Activated CD4-positive, alpha-beta T cell treated with anti-CD3 and anti-CD28 coated beads, Interleukin-2, amount 50 U/mL, for 16 hours (primary cell): ENCODE measurements at places on chromosomes 3 and 15.

GRCh38 chr15:75508840-75509532 is 57.5 kb upstream of the SIN3A start:
- peak; percentile 25 for DNase-seq

GRCh38 chr3:100125161-100125938 is 11.0 kb upstream of the FILIP1L start:
- no peak for DNase-seq

GRCh38 chr3:11717768-11718636 is 74.3 kb upstream of the VGLL4 start:
- no peak for DNase-seq

- no peak for DNase-seq
Observed at GRCh38 chr3:57942388-57942787, 65.8 kb upstream of the FLNB start.

DNA sequence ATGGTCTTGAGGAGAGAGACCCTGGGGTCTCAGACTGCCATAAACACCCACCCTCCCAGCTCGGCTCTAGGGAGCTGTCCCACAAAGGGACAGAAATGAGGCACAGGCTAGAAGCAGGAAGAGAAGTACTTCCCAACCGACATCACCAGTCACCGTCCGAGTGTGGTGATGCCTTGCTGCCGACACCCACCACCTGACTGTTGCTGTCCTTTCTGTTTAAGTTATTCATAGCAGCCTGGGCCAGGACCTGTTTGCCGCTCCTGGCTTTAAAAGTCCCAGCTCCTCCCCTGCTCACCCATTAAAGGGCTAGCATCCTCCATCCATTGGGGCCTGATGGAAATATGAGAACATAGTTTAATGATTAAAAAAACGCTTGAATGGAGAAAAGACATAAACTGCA is 13.2 kb upstream of the SPG11 start:
- peak; percentile 31 for DNase-seq

GRCh38 chr3:11499144-11499543 is 144.6 kb downstream of the VGLL4 start:
- no peak for DNase-seq

- DNase-seq: no peak
Observed at GRCh38 chr15:43974852-43975251, 148.1 kb downstream of the WDR76 start.

GRCh38 chr15:77633913-77634265 is 1.2 kb upstream of the LINGO1 start:
- DNase-seq: no peak

DNA sequence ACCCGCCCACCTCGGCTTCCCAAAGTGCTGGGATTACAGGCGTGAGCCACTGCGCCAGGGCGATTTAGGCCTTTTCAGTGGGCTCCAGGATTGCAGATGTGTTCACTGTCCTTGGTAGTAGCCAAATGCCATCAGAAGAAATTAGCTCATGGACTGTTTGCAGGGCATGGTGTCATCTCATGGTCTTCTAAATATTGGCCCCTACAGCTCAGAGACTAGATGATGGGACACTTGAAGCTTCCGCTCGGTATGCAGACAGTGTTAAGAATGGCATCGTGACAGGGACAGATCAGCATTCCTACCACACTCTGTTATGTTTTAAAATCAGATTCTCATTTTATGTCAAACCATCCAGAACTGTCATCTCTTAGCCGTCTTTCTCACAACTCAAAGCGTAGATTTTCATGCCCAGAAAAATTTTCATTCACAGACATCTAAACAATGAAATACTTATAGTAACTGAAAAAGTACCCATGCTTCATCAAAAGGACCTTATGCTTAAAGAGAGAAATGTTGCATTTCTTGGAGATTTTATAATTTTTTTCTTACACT is 24.9 kb downstream of the SLCO3A1 start:
- no peak for DNase-seq

DNA sequence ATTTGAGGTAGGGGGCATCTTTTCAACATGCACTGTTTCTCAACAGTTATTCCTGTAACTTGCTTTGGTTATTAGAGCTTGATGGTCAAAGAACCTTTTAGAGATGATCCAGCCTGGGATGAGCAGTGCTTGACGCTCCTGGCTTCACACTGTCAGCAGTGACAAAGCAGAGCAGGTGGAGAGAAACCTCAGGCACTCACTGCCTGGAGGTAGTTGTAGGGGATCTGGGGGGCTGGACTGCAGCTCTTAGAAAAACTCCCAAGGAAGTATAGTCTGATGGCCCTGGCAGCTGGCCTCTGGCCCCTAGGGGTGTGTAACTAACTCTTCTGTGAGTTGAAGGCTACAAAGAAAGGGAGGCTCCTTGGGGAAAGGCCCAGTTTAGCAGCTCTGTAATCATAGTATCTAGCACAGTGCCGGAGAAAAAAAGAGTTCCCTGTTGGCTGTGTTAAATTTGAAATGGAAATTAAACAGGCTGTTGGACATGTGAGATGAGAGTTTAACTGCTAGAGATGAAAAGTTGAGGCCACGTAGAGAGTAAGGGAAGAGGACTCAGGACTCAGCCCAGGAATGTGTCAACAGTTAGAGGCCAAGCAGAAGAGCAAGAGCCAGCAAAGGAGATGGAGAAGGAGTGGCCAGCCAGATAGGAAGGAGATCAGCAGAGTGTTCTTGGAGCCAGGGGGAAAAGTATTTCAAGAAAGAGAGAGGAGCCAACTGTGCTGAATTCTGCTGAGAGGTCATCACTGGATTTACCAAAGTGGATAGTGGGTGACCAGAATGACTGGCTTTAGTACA is 14.2 kb downstream of the OXNAD1 start:
- no peak for DNase-seq

GRCh38 chr3:140298569-140299070 is 363.6 kb downstream of the CLSTN2 start:
- no peak for DNase-seq

DNA sequence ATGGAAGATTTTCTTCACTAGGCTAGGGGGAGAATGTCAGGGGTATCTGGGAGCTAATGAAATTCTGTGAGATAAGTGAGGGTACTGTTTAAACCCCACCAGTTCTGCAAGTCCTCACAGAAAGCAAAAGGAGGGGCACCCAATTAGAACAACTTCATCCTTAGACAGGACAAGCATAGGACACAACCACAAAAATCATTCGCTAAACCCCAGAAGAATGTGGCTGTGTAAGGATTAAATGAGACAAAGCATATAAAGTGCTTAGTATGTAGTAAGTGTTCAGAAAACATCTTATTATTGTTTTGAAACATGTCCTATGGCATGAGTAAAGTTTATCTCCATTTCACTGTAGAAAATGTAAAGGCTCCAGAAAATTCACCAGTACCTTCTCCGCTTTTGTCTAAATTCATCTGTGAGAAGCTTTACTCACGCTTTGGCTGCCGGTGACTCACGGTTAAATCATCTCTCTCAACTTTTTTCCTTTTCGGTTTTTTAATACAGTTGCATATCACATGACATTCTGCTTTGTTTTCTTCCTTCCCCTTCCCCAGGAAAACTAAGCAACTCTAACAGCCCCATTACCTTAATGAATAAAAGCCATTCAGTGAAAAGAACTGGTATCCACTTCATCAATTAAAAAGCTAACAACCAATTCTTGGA is 1.7 kb downstream of the CLRN1 start:
- DNase-seq: no peak

DNA sequence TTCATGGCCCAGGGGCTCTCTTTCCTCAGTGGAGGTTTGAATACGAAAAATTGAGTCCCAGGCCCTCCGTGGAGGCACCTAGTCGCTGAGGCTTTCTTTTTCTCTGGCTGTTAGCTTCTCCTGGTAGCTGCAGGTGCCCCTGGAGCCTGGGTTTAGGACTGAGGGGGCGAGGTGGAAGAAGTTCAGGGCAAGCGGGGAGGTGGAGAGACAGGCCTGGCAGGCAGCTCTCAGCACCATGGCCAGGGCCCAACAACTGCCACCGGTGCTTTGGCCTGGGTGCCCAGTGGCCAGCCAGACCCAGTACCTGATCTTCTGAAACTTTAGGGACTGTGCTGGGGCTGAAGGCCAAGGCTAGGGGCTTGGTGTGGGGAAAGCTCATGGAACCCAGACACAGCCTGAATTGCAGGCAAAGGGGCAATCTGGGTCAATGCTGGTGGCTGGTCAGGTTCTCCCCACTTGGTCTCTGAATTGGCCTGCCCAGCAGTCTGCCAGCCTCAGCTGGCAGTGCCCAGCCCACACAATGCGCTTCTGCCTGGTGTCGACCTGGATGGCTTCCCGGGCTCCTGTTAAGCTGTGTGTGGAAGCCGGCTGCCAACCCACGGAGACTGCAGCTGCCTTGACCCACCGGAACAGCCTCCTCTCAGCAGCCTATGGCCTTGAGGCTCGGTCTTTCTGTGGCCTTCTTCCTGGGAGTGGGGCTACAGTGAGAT is 30.3 kb upstream of the POLG start:
- DNase-seq: no peak

GRCh38 chr3:193764959-193765358 is 172.0 kb downstream of the OPA1 start:
- no peak for DNase-seq

- no peak for DNase-seq
Observed at GRCh38 chr3:143306407-143306806, 186.8 kb downstream of the CHST2 start.

DNA sequence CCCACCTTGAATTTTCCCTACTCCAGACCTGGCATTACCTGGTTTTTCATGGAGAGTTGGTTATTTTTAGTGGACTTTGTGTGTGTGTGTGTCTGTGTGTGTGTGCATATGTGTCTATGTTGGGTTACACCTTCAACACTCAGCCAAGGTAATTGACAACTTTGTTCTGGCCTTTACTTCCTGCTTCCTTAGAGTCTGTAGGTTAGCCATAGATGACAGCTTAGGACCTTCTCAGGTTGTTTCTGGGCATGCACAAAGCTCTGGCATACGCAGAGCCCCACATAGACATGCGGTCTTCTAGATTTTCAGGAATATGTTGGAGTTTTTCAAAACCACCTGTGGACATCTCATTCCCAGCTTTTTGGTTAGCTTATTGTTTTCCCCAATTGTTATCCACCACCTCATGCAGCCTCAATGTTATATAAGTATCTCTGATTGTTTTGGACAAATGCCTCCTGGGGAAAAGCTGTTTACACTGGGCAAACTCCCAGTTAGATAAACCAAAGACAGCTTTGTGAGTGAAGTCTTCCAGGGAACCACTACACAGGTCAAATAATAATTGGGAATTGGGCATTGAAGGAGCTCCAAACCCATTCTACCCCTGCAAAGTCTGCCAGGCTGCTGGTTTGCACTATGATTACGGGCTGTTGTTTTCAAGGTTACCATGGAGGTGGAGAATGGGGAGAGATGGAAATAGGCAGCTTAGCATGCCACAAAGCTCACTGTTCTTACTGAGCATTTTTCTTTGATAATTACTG is 201.2 kb downstream of the ADAMTSL3 start:
- DNase-seq: no peak

DNA sequence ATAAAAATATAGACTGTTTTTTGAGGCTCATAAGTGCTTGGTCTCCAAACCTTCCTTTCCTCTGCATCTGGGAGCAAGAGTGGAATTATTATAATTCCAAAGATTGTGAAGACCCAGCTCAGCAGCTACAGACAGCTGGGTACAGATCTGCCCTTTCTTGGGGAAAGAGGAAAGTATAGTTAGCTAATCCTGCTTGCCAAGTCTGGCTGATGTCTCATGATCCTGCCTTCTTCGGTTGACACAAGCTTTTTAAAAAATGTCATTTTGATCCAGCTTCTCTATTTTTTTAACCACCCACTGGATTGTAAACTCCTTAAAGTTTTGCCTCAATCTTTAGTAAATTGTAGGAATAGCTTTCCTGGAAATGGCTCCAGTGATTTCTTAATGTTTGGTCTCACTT is 181.1 kb downstream of the LRTM1 start:
- DNase-seq: no peak

GRCh38 chr3:113268311-113268710 is 57.0 kb downstream of the BOC start:
- DNase-seq: no peak

DNA sequence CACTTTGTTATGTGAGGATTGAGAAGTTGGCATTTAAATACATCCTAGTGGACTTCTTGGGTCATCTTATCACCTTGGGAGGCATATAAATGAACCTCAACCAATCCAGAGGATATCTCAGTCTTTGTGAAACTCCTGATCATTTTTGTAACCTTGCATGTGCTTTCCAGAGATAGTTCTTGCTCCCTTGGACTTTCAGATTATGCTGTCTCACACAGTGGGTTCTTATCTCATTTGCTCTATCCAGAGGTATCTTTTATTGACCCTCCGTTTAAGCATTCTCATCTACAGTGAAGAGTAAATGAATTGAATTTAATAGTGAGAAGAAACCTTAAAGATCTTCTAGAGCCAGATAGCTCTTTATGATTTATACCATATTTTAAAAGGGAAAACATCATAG is 10.4 kb downstream of the ARMC8 start:
- no peak for DNase-seq

- DNase-seq: no peak
Observed at GRCh38 chr3:120181632-120182031, 87.4 kb upstream of the GSK3B start.

DNA sequence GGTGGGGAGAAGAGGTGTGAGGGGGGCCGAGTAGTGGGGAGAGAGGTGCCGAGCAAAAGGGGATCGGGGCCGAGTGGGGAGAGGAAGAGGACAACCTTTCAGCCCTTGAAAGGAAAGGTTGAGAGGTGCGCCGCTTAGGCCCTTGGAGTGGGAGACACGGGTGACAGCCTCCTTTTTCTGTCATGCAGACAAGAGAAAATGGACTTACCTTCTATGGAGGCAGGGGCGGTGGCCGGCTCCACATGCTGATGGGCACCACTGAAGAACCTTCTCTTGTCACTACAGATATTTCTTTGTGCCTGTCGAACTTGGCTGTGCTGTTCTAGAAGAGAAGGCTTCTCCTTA is 421 bp downstream of the KLHL18 start:
- DNase-seq: peak; percentile 20

- DNase-seq: no peak
Observed at GRCh38 chr3:30596152-30596551, 10.2 kb upstream of the TGFBR2 start.

GRCh38 chr3:153311541-153311940 is 149.5 kb downstream of the RAP2B start:
- DNase-seq: no peak

DNA sequence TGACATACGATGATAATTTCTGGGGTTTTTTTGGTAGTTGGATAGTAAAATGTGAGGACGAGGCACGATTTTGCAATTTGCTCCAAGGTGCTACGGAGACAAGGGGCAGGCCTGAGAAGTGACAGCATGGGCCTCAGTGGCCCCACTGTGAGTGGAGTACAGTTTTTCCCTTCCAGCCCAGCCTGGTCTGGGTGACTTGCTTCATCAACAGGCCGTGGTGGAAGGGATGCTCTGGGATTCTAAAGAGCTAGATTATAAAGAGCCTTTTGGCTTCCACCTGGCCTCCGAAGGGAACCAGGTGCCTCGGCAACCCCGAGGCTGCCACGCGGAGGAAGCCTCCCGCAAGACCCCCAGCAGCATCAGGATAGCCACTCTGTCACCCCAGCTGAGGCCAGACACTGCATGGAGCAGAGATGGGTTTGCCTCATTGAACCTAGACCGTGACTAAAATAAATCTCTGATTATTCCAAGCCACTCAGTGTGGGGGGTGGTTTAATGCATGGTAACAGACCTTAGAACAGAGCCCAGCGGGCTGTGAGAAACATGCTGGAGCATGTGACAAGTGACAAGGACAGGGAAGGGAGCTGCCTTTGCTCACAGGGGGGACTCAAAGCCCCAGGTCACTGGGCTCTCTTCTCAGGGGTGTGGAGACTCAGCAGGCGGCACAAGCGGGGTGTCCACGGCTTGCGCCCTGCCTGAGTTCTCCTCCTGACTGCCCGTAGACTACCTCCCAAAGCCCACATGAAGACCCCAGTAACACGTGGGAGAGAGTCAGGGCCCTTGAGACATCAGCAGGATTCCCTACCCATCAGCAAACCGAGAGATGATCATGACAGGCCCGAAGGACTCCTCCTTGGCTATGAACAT is 22.6 kb upstream of the SLC41A3 start:
- DNase-seq: no peak
